Jurkat, Clone E6-1 (cell line): ENCODE measurements at places on chromosomes 2 and 18.

DNA sequence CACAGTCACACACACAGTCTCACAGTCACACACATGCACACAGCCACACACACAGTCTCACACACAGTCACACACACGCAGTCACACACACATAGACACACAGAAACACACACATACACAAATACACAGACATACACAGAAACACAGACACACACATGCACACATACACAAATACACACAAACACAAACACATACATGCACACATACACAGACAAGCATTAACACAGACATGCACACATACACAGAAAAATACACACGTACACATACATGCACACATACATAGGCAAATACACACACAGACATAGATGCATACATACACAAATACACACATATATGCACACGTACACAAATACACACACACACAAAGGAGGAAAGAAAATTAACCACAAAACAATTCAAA, 150.5 kb downstream of the ALK start:
- DNase-seq = no peak

DNA sequence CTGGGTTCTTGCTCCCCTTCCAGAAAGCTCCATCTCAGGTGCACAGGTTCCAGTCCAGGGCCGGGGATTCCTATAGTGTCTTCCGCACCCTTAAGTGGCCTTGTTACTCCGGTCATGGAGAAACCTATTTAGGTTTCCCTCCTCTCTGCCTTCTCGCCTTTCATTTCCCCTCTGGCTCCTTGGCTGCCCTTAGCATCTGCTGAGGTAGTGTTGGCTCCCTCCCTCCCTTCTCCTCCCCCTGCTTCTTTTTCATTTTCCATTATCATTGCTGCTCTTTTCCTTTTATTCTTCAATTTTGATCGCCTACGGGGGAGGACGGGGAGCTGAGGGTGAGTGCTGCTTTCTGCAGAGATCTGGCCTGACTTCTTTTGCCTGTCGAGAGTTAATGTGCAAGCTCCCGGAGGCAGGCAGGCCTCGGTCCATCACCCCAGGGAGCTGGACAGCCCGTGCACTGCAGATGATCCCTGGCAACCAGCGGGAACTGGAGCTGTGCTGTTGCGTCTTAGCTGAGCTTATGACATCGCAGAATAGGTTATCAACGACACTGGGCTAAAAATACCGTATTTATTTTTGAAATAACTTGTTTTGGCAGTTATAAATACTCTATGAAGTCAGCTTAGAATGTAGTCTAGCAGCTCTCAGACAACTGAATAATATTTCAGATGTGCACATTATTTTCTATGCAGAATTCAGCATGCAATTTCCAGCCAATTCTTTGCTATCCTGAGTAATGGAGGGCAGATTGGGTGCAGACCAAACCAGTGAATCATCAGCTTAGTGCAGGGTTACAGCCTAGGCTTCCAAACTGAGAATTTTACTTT, 141.9 kb downstream of the SLC4A3 start:
- no peak for DNase-seq

DNA sequence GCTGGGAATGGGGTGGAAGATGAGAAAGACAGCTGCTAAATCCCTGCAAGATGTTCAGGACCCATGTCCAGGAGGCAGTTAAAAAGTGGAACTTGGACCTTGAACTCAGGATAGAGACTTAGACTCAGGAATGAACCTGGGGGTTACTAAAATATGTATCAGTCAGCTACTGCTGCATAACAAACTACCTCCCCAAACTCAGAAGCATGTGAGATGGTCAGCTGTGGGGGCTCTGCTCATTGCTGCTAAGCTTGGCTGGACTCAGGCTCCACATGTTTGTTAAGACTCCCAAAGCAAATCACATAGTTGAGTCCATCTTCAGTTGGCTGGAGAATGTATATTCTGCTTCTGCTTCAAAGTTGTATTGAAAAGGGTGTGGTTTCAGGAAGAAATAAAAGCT, 61.4 kb upstream of the COPS8 start:
- no peak for DNase-seq

DNA sequence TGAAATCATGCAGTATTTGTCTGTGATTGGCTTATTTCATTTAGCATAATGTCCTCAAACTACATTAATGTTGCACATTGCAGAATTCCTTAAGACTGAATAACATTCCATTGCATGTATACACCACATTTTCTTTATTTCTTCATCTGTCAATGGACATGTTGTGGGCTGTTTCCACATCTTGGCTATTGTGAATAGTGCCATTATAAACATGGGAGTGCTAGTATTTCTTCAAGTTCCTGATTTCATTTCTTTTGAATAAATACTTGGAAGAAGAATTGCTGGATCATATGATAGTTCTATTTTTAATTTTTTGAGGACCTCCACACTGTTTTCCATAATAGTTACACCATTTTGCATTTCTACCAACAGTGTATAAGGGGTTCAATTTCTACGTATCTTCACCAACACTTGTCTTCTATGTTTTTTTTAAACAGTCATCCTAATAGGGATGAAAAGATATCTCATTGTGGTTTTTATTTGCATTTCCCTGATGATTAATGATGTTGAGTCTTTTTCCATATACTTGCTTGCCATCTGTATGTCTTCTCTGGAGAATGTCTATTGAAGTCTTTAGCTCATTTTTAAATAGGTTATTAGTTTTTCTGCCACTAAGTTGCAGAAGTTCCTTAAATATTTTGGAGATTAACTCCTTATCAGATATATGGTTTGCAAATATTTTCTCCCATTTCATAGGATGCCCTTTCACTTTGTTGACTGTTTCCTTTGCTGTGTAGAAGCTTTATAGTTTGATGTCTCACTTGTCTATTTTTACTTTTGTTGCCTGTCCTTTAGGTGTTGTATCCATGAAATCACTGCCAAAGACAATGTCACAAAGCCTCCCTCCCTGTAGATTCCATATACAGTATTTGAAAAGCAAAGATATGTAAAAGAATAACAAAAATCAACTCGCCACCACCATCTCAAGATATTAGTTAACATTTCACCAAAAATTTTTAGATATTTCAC, 14.6 kb downstream of the FBXO11 start:
- DNase-seq = no peak
